ENCODE measurements at places on chromosomes 1 and 21.
A peak's percentile ranks its signal among the peaks of the same experiment; 100 is the strongest.

- DNase-seq: no peak
Measured at GRCh38 chr1:205775717-205776056, 405 bp upstream of the RAB29 start.

GRCh38 chr1:192066202-192066601 lies 92.1 kb upstream of the RGS18 start:
- DNase-seq: no peak

DNA sequence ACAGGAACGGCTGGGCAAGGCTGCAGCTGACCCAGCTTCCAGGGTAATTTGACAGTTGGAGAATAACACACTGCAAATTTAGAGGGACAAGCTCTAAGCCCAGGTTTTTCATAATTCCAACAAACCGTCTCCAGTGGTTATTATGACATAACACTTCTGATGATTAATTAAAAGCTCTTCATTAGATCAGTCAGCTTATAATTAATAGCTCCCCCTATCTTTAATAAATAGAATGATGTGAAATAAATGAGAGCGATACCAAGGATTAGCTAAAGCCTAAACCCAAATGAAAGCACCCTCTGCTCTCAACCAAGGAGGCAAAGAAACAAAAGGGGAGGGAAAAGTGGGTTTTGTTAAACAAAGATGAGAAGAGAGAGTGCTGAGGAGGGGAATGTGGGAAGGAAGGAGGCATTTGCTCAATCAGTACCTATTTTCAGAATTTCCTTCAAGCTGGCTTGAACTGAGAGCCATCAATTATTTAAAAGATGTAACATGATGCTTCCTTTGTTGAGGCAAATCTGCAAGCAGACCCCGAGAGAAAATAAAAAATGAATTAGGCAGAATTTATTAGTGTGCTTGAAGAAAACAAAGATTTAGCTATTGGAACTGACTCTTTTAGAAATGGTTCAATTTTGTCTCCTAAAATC lies 221.8 kb upstream of the ESRRG start:
- DNase-seq: no peak

GRCh38 chr1:41862384-41863221 lies 56.1 kb downstream of the HIVEP3 start:
- no peak for DNase-seq

GRCh38 chr1:206797534-206798383 lies 25.5 kb upstream of the IL10 start:
- no peak for DNase-seq

DNA sequence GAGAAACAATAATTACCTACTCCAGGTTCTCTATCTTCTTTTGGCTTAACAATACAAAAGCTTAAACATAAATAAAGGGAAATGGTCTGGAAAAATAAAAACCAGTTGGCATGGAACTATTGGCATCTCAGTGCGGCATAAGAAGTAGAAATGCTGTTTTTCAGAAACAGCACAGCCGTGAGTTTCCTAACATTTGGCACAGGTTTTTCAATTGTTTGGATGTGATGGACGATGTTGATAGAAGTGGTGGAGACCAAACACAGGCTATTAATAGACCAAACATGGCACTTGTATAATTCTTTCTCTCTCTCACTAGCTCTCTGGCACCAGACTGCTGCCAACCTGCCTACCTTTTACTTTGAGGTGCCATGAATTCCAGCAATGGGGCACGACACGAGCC lies 36.2 kb downstream of the KCNN3 start:
- no peak for DNase-seq

- no peak for DNase-seq
Measured at GRCh38 chr1:89810880-89811279, 10.0 kb upstream of the LRRC8D start.

GRCh38 chr1:228903434-228904071 lies 168.3 kb downstream of the RHOU start:
- no peak for DNase-seq

GRCh38 chr1:31799196-31799894 lies 16.5 kb downstream of the SPOCD1 start:
- peak; percentile 39 for DNase-seq

DNA sequence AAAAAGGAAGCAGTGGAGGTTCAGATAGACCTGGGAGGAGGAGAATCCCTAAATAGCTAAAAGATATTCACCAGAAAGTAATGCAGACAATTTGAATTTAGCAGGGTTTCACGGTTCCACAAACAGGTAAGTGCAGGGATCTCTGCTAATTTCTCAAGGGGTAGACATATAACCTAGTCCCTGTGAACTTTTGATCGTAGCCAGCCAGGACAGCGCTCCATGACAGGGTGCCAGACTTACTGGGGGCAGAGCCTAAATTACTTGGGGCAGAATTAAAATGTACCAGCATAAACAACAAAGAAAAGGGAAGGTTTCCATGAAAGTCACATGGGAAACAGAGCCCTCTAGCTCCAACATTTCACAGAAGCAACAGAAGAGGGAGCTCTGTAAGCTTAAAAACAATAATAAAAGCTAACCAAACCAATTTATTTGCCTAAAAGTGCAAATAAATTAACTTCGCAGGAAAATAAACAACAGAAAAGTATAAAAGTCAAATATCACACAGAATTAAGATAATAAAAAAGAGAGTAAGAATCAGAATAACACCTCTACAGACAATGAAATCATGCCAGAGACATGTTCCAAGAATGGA lies 198.3 kb downstream of the DUSP10 start:
- no peak for DNase-seq

DNA sequence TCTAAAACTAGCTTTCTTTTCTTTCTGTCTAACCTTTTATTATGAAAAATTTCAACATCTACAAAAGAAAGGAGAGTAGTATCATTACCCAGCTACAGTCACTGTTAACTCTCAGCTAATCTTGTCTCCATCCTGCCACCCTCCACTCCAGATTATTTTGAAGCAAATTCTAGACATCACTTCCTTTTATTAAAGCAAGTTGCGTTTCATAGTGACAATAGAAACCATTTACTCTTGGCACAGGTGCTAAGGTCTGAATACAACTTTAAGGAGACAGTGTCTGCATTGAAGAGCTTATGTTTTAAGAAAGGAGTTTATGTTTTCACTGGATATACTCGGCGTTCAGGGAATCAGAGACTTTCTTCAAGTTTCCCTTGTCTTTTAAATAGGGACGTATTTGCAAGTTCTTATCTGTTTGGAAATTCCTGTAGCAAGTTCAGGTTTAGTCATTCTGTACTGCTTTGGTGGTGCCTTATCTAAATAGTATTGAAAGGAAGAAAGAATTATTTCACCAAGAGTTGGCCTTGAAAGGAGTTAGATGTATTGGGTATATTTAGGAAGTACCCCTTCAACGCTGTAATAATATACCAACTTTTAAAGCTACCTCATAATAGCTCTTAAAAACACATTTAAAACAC lies 42.7 kb downstream of the ITSN1 start:
- DNase-seq: no peak

DNA sequence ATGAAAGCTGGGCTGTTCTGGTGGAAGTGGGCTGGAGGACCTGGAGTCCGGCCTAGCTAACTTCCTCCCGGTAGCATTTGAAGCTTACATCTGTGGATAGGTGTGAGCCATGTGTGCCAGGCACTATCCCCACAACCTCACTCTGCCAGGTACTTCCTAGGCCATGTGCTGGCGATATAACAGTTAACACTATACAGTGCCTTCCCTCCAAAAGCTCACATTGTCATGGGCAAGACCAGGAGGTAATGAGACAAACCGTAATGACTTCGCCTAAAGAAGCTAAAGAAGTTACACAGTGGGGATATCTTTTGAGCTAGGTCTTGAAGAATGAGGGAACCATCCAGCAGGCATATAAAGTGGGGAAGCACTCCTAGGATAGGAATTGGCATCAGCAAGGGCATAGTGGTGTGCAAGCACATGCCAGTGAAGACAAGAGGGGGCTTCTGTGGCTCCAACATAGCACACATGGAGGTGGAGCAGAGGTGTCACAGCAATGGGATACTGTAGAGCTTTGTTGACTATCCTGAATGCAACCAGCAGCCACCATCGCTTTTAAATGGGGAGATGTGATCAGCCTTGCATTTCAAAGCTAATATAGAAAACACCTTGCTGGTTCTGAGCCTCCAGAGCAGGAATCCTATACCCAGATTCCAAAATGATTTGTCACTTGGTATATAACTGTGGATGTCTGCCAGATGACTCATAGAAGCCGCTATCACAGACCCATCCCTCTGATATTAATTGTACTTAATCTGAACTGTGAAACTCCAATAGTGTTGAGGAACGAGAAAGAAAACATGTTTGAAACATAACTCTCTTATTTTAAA lies 466.3 kb downstream of the LMO4 start:
- DNase-seq: no peak

- no peak for DNase-seq
Measured at GRCh38 chr21:14321042-14321441, 61.9 kb downstream of the HSPA13 start.

- no peak for DNase-seq
Measured at GRCh38 chr1:209767096-209767495, 11.2 kb downstream of the TRAF3IP3 start.

GRCh38 chr1:156750711-156751450 lies 594 bp downstream of the HDGF start:
- peak; percentile 85 for DNase-seq

DNA sequence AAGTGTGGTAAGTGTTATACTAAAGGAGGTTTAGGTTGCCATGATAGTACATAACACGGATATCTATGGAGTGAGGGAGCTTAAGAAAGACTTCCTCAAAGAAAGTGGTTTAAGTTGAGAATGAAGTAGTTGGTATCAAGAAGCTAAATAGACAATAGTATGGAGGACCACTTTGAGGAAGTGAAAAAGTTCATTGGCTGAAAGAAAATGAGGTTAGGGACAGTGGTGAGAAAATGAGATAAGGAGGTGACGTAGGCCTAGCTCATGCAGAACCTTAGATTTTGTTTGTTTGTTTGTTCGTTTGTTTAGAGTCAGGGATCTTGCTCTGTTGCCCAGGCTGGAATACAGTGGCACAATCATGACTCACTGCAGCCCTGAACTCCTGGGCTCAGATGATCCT lies 72.2 kb upstream of the PPIH start:
- DNase-seq: no peak
